Stimulated activated CD4-positive, alpha-beta T cell treated with anti-CD3 and anti-CD28 coated beads, Interleukin-1b, Interleukin-23, amount 100 ng/mL, for 1 hour (primary cell): ENCODE measurements at places on chromosomes 3 and 15.

DNA sequence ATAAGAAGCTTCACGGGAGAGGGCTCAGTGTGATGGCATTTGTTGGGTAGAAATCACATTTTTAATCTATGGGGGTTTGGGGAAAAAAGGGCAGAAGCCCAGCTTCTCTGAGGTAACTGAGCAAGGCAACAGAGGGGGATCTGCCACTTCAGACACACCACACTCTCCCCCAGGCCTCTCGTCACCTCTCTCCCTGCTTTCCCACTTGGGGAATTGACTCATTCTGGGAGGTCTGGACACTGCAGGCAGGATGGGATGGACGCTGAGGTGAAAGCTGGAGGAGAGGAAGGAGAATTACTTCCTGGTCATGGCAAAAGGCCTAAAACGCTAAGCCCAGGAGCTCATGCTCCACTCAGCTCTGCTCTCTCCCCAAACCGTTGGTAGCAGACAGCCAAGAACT lies 33.2 kb downstream of the MYO5C start:
- DNase-seq = no peak

- DNase-seq = no peak
Measured at GRCh38 chr15:56817321-56818080, 84.2 kb upstream of the ZNF280D start.

GRCh38 chr3:18580268-18580667 lies 155.1 kb upstream of the SATB1 start:
- no peak for DNase-seq

GRCh38 chr15:41919201-41919820 lies 25.5 kb upstream of the SPTBN5 start:
- no peak for DNase-seq

DNA sequence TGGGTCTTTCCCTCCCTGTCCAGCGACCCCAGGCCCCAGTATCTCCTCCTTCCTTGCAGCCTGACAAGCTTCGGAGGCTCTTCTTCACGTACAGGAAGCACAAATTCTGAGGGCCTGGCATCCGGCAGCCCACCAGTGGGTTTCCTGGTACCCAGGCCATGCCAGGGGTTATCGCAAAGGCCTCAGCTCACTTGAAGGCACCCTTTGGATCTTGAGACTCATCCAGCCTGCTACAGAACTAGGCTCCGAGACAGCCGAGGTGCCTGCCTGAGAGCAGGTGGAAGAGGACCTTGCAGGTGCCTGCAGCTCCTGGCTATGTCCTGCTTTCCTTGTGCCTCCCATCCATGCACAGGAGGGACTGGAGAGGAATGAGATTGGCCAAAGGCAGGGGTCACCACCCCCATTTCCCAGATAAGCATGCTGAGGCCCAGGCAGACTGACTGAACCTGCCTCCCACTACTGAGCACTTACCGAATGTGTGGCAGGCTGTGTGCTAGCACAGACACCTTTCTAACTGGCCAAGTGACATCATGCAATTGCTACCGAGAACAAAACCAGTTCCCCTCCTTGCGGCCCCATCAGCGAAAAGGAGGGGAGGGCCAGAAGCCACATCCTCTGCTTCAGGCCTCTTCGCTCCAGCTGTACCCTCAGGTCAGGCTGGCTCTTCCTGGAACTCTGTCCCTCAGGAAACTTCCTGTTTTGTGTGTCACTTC lies 11.2 kb downstream of the SH2D7 start:
- no peak for DNase-seq

GRCh38 chr3:4996771-4997291 lies 17.6 kb downstream of the BHLHE40 start:
- no peak for DNase-seq

DNA sequence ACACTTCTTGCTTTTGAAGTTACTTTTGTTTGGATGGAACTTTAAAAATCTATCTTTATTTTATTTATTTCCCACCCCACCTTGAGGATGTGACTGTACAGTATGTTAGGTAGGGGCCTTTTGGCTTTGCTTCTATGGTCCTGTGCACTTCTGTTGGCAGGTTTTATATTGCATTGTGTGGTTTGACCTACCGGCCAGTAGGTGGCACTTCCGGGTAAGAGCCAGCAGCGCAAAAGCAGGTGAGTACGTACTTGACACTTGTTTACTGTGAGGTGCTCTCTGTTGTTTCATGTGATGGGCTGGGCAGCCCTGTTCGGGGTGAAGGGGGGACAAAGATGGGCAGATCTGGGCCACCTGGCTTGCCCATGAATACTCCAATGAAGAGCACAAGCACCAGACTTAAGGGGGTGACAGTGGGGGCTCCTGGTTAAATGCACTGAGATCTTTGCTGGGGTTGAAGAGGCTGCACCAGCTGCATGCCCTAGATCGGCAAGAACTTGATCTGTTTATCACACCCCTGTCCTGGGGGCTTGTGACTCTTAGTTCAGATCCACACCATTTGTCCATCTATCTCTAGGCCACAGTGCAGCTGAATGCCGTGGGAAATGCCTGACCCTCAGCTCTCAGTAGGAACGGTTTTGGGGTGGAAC lies 131.6 kb downstream of the NLGN1 start:
- DNase-seq = no peak

GRCh38 chr3:188137051-188137450 lies 16.9 kb upstream of the LPP start:
- no peak for DNase-seq
